ENCODE measurements at places on chromosomes 4 and X.

- DNase-seq: no peak
Observed at GRCh38 chr4:151486168-151486567, 77.2 kb downstream of the FHIP1A start.

- DNase-seq: no peak
Observed at GRCh38 chr4:73836373-73837279, at the start of gene CXCL6. CXCL6 (plus strand) TSS chr4:73836678; CDS start chr4:73836751, 73 bp downstream.

- no peak for DNase-seq
Observed at GRCh38 chr4:70925899-70926635, 23.9 kb downstream of the MOB1B start.

- DNase-seq: no peak
Observed at GRCh38 chr4:10495651-10496050, 38.4 kb upstream of the ZNF518B start.

- DNase-seq: no peak
Observed at GRCh38 chrX:2854918-2855317, 26.2 kb downstream of the GYG2 start.

- DNase-seq: no peak
Observed at GRCh38 chr4:140103676-140104075, 50.3 kb downstream of the MAML3 start.

- no peak for DNase-seq
Observed at GRCh38 chr4:18134111-18134510, 112.6 kb upstream of the LCORL start.

- DNase-seq: no peak
Observed at GRCh38 chr4:16443504-16444088, 217.3 kb upstream of the TAPT1 start.

GRCh38 chrX:115642895-115643530 lies 82.0 kb downstream of the PLS3 start:
- no peak for DNase-seq

DNA sequence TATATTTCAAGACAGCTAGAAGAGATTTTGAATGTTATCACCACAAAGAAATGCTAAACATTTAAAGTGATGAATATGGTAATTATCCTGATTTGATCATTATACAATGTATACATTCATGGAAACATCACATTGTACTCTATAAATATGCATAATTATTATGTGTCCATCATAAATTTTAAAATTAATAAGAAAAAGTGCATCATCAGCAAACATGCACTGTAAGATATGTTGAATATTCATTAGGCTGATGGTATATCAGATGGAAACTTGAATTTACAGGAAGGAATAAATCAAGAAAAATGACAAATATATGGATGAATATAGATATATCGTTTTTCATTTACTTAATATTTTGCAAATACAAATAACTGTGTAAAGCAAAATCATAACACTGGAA lies 812.1 kb upstream of the INTU start:
- no peak for DNase-seq

GRCh38 chrX:130402208-130402684 lies 459 bp downstream of the RBMX2 start:
- no peak for DNase-seq

- DNase-seq: no peak
Observed at GRCh38 chr4:93879919-93880318, 51.4 kb downstream of the ATOH1 start.

All from thoracic aorta (tissue), 2 donors.